H1 (cell line): ENCODE measurements at places on chromosomes 3 and 15. TPM values are rescaled to one million over a fixed set of nuclear protein-coding genes. Genes with fewer than 3 reads are reported as not detected.

The GOLGA8R gene
- total RNA-seq = 0.10 and 0.34 TPM in 2 replicates

The TGFBR2 gene
- total RNA-seq = 6.7 and 7.4 TPM in 2 replicates

The PEX11A gene
- total RNA-seq = 2.2 and 2.9 TPM in 2 replicates

The SQOR gene
- total RNA-seq = 0.22 and 0.25 TPM in 2 replicates

The COLQ gene
- 0.99 and 1.9 TPM in 2 replicates for total RNA-seq

The NCKIPSD gene
- 31.7 and 34.7 TPM in 2 replicates for total RNA-seq

DNA sequence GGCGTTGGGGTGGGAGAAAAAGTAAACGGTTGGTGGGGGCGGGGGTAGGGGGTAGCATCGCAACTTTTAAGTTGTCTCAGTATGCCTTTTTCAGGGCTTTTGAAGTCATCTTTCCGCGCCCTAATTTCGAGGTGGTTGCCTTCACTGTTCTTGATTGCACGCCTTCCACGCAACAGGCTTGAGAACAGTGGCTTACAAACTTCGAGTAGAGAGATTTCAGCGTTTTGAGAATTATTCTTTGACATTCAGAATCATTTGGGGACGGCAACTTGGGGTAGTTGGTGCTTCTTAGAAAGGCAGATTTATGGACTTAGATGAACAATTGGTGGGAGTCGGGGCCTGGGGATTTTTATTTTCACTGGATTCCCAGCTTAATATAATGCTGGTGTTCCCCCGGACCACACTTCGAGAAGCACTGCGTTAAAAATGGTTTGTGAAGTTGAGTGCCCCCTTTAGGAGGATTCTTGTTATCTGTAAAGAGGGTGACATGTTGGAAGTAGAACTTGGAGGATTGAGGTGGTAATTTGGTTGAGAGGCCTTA, 880 bp downstream of the PPP4R2 start:
- H3K27me3 ChIP-seq = no peaks in the 10 kb centered on the region
- DNase-seq = no peak
- H3K36me3 ChIP-seq = peaks cover 6% of the 10 kb centered on the region; the same call in 1 of the 2 replicates
- peak overlapping the region; percentile 98 for H3K27ac ChIP-seq
- peak overlapping the region; percentile 100 for H3K4me3 ChIP-seq

DNA sequence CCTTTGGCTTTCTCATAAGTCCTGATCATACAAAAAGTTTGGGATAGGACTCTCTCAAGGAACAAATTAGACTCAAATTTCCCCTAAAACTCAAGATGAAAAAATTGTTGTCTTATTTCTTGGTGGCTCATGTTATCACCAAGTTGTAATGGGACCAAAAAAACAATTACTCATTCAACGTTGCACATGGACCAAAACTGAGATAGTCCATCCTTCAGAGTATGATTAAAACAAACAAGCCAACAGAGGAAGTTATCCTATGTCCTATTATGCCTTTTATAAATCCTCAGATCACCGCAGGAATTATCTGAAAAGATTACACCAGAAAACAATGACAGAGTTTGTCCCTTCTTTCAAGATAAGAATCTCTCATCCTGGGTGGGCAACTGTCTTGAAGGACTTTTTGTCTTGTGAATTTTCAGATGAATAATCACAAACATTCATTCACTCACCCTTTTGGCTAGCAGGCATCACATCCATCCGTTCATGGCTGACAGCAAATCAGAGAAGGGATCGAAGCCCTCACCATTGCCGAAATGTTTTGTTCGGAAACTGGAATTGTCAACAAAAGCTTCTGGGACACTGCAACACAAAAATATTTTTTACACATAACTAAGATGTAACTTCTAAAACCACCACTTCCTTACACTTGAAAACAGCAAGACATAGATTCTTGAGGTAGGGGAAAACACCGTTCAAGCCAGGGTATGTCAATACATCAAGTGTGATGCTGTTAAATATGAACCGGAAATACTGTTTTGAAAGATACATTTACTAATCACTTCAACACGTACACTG, 90.4 kb downstream of the FOXP1 start:
- H3K36me3 ChIP-seq = peaks cover 6% of the 10 kb centered on the region; the same call in 1 of the 2 replicates
- no peak overlapping the region for H3K4me3 ChIP-seq
- DNase-seq = no peak
- H3K27ac ChIP-seq = no peak overlapping the region

DNA sequence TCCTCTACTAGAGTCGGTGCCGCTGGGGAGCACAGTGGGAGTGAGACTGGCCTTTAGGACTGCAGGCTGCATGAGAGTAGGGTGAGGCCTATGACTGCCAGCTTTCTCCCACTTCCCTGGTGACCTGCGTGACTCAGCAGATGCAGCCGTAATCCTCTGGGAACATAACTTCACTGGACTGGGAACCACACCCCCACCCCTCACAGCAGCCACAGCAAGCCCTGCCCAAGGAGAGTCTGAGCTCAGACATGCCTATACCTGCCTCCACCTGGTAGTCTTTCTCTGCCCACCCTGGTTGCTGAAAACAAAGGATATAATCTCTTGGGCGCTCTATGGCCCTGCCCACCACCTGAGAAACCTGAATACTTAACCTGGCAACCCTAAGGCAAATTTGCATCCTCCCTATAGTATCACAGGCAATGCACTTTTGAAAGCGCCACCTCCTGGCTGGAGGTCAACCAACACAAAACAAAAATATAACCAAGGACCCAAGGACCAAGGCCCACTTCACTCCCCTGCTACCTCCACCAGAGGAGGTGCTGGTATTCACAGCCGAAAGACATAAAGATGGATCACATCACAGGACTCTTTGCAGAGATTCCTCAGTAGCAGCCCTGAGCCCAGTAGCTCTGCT, 308.9 kb downstream of the CTNNB1 start:
- no peaks in the 10 kb centered on the region for H3K36me3 ChIP-seq
- H3K27me3 ChIP-seq = no peaks in the 10 kb centered on the region
- DNase-seq = no peak
- H3K4me1 ChIP-seq = no peaks in the 10 kb centered on the region
- peak overlapping the region; percentile 64; the same call in 1 of the 2 replicates for H3K27ac ChIP-seq

DNA sequence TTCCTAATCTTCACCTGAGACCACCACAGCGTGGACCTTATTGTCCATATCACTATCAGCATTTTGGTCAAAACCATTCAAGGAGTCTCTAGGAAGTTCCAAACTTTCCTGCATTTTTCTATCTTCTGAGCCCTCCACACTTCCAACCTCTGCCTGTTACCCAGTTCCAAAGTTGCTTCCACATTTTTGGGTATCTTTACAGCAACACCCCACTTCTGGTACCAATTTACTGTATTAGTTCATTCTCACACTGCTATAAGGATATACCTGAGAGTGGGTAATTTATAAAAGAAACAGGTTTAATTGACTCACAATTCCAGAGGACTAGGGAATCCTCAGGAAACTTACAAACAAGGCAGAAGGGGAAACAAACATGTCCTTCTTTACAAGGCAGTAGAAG, 103.3 kb upstream of the CBLB start:
- DNase-seq = no peak
- H3K27me3 ChIP-seq = no peaks in the 10 kb centered on the region
- H3K4me1 ChIP-seq = no peaks in the 10 kb centered on the region

- DNase-seq = no peak
- no peaks in the 10 kb centered on the region for H3K36me3 ChIP-seq
- H3K27ac ChIP-seq = no peak overlapping the region
- no peaks in the 10 kb centered on the region for H3K4me1 ChIP-seq
- H3K4me3 ChIP-seq = no peak overlapping the region
These were observed 357.3 kb downstream of the ZBTB20 start for GRCh38 chr3:114789803-114790202.

DNA sequence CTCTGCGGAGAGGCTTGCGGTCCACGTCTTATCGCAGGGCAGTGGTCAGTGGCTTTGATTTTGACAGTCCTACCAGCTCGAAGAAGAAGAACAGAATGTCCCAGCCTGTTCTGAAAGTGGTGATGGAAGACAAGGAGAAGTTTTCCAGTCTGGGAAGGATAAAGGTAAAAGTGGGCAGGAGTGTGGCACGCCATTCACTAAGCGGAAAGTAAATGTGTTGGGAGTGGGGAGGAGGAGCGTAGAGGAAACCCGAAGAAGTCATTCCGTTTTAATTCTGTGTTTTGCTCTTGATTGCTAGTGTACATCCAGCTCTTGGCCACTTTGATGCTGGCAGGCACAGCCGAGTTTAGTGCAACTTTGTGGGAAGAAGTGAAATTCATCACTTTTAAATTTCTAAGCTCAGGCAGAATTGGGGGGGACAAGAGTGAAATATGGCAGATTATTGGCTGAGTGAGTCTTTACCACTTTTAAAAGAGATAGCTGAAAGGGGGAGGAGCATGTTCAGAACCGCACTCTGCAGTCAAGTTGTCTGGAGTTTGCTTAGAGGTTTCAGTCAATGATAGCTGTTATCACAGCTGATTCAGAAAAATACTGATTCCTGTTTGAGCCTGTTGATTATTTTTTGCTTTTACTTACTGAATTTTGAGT, 1.8 kb downstream of the ARHGEF26 start:
- H3K4me3 ChIP-seq = peak overlapping the region; percentile 75; the same call in 1 of the 2 replicates
- peaks cover 20% of the 10 kb centered on the region for H3K27me3 ChIP-seq
- H3K27ac ChIP-seq = no peak overlapping the region
- no peaks in the 10 kb centered on the region for H3K4me1 ChIP-seq
- no peak for DNase-seq

DNA sequence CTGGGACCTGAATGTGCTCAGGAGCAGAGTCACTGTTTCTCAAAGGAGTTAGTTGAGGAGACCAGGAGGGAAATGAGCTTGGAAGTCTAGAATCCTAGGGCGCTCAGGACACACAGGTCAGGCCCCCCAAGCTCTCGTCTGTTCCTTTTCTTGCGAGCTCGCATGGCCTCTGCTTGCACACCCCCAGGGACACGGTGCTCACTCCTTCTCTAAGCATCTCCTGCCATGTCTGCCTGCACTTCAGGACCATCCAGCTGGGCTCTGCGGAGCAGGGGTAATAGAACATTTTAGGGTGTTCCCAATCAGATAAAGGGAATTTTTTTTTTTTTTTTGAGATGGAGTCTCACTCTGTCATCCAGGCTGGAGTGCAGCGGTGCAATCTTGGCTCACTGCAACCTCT, 213.2 kb downstream of the XXYLT1 start:
- H3K4me1 ChIP-seq = no peaks in the 10 kb centered on the region
- H3K27ac ChIP-seq = no peak overlapping the region
- H3K36me3 ChIP-seq = no peaks in the 10 kb centered on the region
- no peaks in the 10 kb centered on the region for H3K27me3 ChIP-seq
- no peak for DNase-seq

GRCh38 chr3:35519936-35520335, 119.4 kb upstream of the ARPP21 start:
- no peaks in the 10 kb centered on the region for H3K4me1 ChIP-seq
- no peak overlapping the region for H3K4me3 ChIP-seq
- no peaks in the 10 kb centered on the region for H3K27me3 ChIP-seq

- H3K4me1 ChIP-seq = peaks cover 10% of the 10 kb centered on the region
- no peak overlapping the region for H3K27ac ChIP-seq
- no peaks in the 10 kb centered on the region for H3K36me3 ChIP-seq
These were observed 3.1 kb downstream of the SH3BP5 start for GRCh38 chr3:15329046-15330005.

GRCh38 chr3:134366928-134367811, 7.1 kb downstream of the AMOTL2 start:
- DNase-seq = no peak
- H3K4me3 ChIP-seq = no peak overlapping the region
- peaks cover 34% of the 10 kb centered on the region for H3K36me3 ChIP-seq

- no peak overlapping the region for H3K4me3 ChIP-seq
- no peaks in the 10 kb centered on the region for H3K4me1 ChIP-seq
- H3K27me3 ChIP-seq = no peaks in the 10 kb centered on the region
- no peak overlapping the region for H3K27ac ChIP-seq
- H3K36me3 ChIP-seq = no peaks in the 10 kb centered on the region
These were observed 51.1 kb downstream of the NEDD4 start for GRCh38 chr15:55942332-55942731.

GRCh38 chr15:78671626-78672211, 30.7 kb upstream of the CHRNB4 start:
- no peaks in the 10 kb centered on the region for H3K36me3 ChIP-seq
- H3K27ac ChIP-seq = no peak overlapping the region
- peaks cover 24% of the 10 kb centered on the region for H3K4me1 ChIP-seq
- H3K4me3 ChIP-seq = no peak overlapping the region
- peak; percentile 60 for DNase-seq

DNA sequence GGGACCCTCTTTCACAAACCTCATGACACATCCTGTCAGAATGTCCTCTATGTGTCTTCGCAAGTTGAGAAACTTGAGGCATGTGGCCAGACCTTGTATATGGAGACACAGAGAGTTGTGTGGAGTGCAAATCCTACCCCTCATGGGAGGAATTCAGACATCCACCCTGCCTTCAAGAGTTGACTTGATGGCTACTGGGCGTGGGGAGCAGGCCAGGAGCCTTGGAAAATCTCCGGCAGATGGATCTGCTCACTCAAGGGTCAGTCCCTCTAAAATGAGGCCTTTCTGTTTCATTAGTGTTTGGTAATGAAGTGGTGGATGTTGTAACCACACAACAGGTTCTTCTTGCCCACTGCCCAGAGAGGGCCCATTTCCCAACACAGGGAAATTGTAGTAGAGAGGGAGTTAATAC, 79.0 kb downstream of the ASB7 start:
- H3K4me3 ChIP-seq = no peak overlapping the region
- H3K27ac ChIP-seq = no peak overlapping the region
- no peaks in the 10 kb centered on the region for H3K4me1 ChIP-seq
- no peaks in the 10 kb centered on the region for H3K27me3 ChIP-seq
- H3K36me3 ChIP-seq = no peaks in the 10 kb centered on the region

DNA sequence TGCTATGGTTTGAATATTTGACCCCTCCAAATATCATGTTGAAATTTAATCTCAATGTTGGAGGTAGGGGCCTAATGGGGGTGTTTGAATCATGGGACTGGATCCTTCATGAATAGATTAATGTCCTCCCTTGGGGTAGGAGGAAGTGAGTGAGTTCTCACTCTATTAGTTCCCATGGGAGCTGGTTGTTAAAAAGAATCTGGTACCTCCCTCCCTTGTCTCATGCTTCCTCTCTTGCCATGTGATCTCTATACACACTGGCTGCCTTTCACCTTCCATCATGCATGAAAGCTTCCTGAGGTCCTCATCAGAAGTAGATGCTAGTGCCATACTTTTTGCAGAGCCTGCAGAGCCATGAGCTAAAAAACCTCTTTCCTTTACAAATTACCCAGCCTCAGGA, 177.7 kb upstream of the MCTP2 start:
- DNase-seq = no peak
- no peak overlapping the region for H3K4me3 ChIP-seq
- no peak overlapping the region for H3K27ac ChIP-seq
- no peaks in the 10 kb centered on the region for H3K36me3 ChIP-seq

DNA sequence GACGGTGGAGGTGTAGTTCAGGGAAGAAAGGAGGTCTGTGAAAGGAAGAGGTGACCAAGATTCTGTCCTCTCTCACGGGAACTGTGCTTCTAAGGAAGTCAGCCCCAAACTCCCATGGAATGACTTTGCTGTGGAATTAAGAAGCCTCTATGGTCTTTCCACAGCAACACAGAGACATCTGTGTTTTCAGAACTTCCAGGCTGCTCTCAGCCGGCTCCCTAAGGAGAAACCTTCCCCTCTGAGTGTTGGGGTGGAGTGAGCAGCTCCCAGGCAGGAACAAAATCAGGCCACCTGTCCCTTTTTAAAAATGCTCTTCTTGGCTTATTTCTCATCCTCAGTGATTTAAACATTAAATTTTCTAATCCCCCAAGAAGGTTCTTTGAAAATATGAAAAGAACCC, 53.3 kb upstream of the SNRK start:
- H3K27me3 ChIP-seq = no peaks in the 10 kb centered on the region
- no peaks in the 10 kb centered on the region for H3K36me3 ChIP-seq
- DNase-seq = no peak
- no peak overlapping the region for H3K27ac ChIP-seq
- no peaks in the 10 kb centered on the region for H3K4me1 ChIP-seq
